ENCODE measurements at places on chromosomes 7 and 10. TPM values are rescaled to one million over a fixed set of nuclear protein-coding genes. Genes with fewer than 3 reads are reported as not detected.

Gene BHLHA15
- total RNA-seq = 0.33 TPM

Gene GDF10
- total RNA-seq = 25.1 TPM

Gene ASAH2
- 0.51 TPM for total RNA-seq

Gene PODXL
- total RNA-seq = 0.26 TPM

All from fibroblast of lung (primary cell).